ENCODE measurements at places on chromosomes 7 and 10.

- DNase-seq, result no peak
Observed at GRCh38 chr10:2929480-2930258, 137.7 kb upstream of the PFKP start.

GRCh38 chr7:83119026-83119382 is 43.7 kb downstream of the PCLO start:
- DNase-seq, result no peak

- DNase-seq, result no peak
Observed at GRCh38 chr10:74997163-74997562, 114.3 kb upstream of the SAMD8 start.

DNA sequence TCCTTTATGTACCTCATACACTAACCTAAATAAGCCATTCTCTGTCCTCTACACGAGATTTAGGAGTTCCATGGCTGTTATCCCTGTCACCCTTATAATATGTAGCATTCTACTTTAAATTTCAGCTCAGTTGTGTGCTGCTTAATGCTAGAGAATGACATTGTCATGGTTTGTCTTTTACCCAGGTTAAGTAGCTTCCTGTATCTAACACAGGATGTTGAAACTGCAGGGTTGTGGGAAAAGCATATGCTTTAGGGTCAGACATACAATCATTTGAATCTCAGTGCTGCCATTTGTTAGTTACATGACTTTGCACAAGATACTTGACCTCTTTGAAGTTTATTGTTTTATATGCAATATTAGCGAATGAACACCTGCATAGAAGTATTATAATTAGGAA is 235.1 kb upstream of the CACNA2D1 start:
- DNase-seq, result no peak

DNA sequence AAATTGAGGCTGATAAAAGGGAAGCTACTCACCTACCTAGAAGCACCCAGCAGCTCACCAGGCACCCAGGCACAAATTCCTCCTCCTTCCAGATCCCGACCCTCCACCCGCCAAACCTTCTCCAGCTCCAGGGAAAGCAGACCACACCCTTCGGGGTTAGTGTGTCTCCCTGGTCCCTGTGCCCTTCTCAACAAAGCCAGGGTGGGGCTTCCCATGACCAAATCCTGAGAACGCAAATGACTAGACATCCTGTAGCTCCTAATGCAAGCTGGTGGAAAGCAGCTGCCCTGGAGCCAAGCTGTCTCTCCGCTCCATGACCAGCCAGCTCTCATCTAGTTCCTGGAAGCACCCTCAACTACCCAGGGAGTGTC is 4.4 kb downstream of the TBX20 start:
- no peak for DNase-seq

- DNase-seq, result no peak
Observed at GRCh38 chr10:48606530-48607355, 1.9 kb upstream of the ARHGAP22 start.

DNA sequence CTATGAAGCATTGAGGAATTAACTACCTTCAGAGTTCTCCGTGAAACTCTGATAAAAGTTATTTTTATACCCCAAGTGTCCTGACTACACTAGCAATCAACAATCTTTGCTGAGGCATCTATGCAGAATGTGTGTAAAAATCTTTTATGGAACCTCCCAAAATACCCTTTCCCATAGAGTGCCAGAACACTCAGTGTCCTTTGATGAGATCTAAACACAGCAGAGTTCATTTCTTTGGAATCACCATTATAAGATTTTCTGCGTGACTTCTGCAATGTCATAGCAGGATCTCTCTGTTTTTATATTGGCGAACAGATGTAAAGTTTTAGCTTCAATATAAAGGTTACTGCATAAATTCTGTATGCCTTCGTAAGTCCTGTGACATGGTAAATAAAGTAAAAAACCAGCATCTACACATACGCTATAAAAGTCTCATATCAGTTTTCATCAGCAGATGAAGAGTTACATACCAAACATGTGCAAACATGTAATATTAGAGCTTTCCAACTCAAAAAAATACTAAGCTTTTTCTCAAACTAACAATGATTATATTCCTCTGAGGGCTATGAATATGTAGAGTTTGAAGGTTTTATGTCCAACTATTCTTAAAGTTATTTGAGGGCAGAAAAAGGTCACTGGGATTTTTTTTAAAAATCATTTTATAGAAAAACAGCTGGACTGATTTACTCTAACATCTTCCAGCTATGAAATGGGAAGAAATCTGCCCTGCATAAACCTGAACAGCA is 67.2 kb downstream of the SKIDA1 start:
- DNase-seq, result no peak

- DNase-seq, result no peak
Observed at GRCh38 chr10:11522821-11523245, 88.6 kb downstream of the USP6NL start.

GRCh38 chr10:108003061-108003460 is 838.6 kb upstream of the SORCS1 start:
- DNase-seq, result no peak

- DNase-seq, result no peak
Observed at GRCh38 chr7:26360650-26361049, 69.0 kb downstream of the SNX10 start.

DNA sequence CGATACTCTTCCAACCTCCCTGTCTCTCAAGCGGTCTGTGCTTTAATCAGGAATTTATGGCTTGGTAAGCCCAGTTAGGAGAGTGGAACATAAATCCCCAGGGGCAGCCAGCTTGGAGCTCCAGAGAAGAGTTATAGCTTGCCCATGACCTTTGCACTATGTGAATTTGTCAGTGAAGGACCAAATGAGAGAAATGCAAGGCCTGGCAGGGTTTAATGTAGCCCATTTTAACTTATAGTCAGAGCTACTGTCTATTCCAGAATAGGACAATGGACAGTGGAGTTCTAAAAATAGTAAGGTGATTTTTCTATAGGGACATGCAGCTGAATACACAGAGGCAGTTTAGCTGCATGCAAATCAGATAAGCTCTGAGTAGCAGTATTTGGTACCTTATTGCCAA is 142.6 kb upstream of the CAV2 start:
- no peak for DNase-seq

- no peak for DNase-seq
Observed at GRCh38 chr10:36778651-36779050, 346.7 kb upstream of the ANKRD30A start.

DNA sequence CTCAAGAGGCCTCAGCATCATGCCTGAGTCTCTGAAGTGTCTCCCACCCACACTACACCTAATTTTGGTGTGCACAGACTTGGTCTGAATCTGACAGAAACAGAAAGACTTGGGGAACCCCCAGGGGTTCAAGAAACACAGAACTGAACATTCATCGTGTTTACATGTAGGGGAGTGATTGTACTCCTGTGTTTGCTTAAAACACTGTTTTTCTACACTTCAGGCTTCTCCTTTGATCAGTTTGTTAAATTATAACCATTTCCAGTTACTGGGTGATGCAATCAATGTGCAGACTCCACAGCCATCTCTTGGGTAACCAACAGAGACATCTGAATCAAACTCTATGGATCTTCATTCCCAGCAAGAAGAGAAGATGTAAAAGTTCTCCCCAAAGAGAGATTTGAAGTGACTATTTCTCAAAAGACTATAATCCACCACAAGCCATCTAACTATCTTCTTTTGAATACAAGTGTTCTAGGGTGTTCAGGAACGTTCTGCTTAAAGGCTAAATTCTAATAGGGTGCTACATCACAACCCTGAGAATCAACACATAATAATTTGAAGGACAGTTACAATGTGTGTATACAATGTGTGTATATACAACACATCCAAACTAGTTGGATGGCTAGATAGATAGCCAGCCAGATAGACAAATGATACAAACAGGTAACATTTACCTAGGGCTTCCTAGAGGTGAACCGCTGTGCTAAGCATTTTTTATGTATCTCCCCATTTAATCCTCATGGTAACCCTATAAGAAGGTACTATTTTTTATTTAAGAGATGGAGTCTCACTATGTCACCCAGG is 34.2 kb downstream of the DNAJC12 start:
- no peak for DNase-seq

- no peak for DNase-seq
Observed at GRCh38 chr7:49721441-49721840, 52.0 kb upstream of the VWC2 start.

DNA sequence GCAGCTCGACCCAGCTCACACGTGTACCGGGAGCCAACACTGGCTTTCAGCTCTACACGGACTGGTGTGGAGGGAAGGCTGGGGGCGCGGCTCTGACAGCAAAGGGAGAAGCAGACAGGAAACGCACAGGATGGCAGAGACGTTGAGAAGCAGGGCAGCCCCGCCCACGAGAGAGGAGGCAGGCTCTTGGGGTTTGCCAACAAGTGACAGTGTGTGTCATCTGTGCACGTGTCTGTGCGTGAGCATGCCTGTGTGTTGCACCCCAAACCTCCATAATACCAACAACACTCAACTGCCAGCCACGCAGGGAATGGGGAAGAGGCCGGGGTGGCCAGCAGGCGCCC is 64.4 kb upstream of the PDGFA start:
- peak; percentile 48 for DNase-seq

DNA sequence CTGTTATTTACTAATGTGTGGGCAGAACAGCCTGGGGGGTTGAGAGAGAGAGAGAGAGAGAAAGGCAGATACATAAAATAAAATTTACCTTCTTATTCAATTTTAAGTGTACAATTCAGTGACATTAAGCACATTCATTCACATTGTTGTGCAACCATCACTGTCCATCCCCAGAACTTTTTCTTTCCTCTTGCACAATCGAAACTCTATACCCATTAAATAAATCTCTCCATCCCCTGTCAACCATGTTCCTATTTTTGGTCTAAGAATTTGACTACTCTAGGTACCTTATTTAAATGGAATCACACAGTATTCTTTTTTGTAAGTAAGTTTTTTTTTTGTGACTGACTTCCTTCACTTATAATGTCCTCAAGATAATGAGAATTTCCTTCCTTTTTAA is 181.6 kb downstream of the SND1 start:
- no peak for DNase-seq

GRCh38 chr7:85165263-85165662 is 21.6 kb downstream of the SEMA3D start:
- no peak for DNase-seq

DNA sequence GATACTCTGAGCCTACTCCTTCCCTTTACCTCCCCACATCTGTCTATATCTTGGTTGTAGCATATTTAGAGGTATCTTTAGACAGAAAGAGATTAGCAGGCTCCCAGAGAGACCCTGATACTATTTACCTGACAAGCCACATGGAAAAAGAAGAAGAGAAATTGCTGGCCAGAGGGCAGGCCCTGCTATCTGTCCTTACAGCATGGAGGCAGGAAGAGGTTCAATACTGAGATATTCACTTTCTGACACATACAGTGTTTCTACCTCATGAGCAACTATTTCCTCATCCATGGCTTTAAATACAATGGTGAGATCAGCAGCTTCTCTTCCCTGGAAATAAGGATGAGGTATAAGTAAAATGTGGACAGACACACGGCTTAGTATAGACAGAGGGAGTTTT is 33.9 kb upstream of the TSPAN13 start:
- no peak for DNase-seq

- no peak for DNase-seq
Observed at GRCh38 chr10:107341281-107341680, 176.8 kb upstream of the SORCS1 start.

DNA sequence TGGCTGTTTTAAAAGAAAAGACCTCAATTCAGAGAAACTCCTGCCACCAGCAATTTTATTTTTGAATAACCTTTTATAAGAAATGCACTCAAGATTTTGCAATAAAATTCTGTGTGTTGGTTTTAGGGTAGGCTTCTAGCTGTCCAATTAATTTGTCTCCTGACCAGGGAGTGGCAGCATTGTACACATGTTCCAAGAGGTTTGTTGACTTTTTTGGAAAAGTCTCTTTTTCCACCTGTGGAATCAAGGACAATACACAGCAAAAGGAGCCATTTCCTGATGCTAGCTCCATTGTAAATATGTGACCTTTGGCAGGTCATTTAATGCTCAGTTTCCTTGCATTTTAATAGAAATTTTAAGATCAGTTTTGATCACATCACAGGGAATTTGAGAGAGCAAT is 1.8 kb downstream of the GIMAP5 start:
- DNase-seq, result no peak

DNA sequence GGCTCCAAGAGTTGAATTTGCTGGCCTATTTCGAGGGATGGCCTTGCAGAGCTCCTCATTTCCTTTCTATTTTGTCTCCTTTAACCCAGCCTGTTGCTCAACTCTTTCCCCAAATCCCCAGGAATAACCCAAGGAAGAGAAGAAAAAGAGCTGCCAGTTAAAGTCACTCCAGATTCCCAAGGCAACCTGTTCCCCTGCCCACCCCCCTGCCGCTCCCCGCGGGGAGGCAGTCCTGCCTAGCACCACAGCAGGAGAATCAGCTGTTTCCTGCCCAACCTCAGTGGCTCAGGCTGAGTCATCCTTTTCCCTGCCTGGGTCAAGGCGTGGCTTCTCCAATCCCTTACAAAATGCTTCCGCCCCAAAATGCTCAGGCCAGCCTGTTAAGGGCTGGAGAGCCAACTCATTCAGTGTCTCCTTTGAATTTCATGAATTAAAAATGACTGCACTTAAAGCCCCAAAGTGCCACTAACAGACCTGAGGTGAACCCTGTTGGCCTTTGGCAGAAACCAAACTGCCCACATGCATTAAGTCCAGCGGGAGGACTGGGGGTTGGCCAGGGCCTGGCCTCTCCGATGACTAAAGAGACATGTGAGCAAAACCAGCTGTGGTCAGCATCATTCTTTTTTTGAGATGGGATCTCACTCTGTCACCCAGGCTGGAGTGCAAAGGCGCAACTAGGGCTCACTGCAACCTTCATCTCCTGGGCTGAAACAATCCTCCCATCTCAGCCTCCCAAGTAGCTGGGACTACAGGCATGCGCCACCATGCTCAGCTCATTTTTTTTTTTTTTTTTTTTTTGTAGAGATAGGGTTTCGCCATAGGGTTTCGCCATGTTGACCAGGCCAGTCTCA is 83.2 kb upstream of the KIF5B start:
- DNase-seq, result no peak

DNA sequence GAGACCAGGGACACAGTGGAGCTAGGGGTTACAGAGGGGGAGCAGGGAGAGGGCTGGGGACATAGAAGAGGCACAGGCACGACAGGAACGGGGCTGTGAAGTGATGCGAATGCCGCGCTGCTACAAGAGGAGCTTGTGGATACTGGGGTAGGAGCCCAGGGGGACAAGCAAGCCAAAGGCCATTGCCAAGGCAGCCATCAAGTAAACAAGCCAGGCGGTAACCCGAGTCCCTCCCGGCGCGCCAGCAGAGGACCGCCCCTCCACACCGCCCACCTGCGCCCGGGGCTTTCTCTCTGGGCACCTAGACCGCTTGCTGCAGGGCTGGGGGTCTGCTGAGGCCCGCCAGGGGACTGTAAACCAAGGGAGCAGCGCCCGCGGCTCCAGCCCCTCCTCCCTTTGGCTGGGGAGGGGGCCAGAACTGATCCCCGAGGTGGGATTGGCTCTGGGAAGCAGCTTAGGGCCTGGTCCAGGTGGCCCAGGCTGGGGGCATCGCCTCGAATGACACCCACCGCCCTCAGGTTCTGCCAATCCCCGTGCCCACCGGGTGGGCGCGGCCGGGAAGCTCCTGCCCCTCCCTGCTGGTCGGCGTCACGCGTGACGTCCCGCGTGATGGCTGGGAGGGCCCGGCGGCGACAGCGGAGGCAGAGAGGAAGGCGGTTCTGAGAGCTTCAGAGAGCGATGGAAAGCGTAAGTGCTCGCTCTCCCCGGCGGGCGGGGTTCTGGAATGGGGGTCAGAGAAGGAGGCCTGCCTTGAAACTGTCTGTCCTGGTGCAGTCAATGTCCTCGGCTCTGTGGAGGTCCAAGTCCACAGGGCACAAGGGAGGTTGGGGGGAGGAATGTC is 982 bp downstream of the SFXN3 start:
- peak; percentile 58 for DNase-seq

Measured in activated CD8-positive, alpha-beta memory T cell treated with anti-CD3 and anti-CD28 coated beads for 48 hours (primary cell).